Activated CD4-positive, alpha-beta T cell treated with anti-CD3 and anti-CD28 coated beads, Interleukin-2, amount 10 ng/mL, durations not matched to agents 24 days and 14 days (primary cell): ENCODE measurements at places on chromosomes 1 and 21.

DNA sequence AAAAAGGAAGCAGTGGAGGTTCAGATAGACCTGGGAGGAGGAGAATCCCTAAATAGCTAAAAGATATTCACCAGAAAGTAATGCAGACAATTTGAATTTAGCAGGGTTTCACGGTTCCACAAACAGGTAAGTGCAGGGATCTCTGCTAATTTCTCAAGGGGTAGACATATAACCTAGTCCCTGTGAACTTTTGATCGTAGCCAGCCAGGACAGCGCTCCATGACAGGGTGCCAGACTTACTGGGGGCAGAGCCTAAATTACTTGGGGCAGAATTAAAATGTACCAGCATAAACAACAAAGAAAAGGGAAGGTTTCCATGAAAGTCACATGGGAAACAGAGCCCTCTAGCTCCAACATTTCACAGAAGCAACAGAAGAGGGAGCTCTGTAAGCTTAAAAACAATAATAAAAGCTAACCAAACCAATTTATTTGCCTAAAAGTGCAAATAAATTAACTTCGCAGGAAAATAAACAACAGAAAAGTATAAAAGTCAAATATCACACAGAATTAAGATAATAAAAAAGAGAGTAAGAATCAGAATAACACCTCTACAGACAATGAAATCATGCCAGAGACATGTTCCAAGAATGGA lies 198.3 kb downstream of the DUSP10 start:
- no peak for DNase-seq

DNA sequence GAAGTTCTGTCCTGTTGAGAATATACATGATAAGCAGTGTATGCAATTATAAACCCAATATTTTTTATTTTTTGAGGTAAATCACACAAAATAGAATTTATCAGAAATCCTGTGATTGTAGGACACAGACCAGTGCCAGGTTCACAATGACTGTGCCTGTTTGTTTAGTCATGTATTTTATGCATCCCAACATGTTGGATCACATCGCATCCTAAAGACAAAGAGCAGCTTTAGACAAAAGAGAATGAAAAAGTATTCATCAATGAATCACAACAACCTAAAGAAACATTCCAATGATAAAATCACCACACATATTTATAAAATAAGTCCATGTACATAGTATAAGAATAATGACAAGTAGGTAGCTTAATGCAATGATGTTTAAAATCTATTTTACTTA lies 53.2 kb upstream of the LRRC8D start:
- no peak for DNase-seq

DNA sequence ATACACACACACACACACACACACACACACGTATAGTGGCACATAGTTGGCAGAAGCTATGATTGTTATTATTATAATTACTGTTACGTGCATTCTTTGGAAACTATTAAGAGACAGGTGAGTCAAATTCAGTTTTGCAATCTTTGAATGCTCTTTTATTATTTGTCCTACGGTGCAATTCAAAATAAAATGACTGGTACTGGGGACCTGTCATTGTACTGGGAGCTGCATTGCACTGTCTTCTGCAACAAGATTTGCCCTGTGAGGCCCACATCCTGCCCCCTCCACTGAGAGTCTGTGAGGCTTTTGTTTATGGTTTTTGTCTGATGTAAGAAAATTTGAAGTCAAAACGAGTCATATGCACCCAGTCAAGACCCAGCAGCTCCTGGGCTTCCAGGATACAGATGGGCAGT lies 1.9 kb downstream of the LY9 start:
- DNase-seq, result peak; percentile 87

GRCh38 chr1:115840605-115841460 lies at the start of gene NHLH2:
Gene NHLH2 (minus strand): TSS chr1:115841126. CDS start chr1:115838372, 2,754 bp downstream.
- no peak for DNase-seq

GRCh38 chr1:13549521-13549920 lies 34.1 kb upstream of the PDPN start:
- DNase-seq, result no peak

- no peak for DNase-seq
These were observed 23.8 kb downstream of the FAM89A start for GRCh38 chr1:231016234-231016633.

- no peak for DNase-seq
These were observed 1.3 kb downstream of the INAVA start for GRCh38 chr1:200895801-200896530.

GRCh38 chr1:32179193-32179442 lies 357 bp upstream of the TXLNA start:
- no peak for DNase-seq

GRCh38 chr1:17225140-17225539 lies 20.2 kb downstream of the PADI1 start:
- DNase-seq, result no peak

GRCh38 chr1:101532377-101532776 lies 295.6 kb downstream of the S1PR1 start:
- peak; percentile 7 for DNase-seq

- DNase-seq, result peak; percentile 66
These were observed 4.5 kb upstream of the IL10RB start for GRCh38 chr21:33261635-33262034.
